ENCODE measurements at places on chromosomes 7 and 10. TPM values are rescaled to one million over a fixed set of nuclear protein-coding genes. Genes with fewer than 3 reads are reported as not detected.

- peak; percentile 70 for DNase-seq
Measured at GRCh38 chr10:31317652-31318381, 1.2 kb upstream of the ZEB1 start.

DNA sequence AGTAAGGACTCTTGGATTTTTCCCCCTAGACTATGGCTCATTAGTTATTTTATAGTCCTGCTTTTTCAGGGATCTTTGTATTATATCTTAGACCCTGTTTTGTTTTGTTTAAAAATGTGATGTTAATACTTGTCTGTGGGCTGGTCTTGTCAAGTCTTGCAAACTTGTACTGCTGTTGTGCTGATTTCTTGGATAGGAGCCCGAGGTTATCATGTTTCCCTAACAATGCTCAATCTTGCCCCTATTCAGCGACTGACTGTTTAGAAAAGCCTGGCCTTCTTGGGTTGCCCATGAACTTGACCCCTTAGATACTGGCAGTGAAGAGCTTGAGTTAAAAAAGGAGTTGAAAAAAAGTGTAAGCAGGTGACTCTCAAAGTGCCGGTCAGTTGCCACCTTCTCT lies 115.7 kb downstream of the KIAA1217 start:
- DNase-seq = no peak

DNA sequence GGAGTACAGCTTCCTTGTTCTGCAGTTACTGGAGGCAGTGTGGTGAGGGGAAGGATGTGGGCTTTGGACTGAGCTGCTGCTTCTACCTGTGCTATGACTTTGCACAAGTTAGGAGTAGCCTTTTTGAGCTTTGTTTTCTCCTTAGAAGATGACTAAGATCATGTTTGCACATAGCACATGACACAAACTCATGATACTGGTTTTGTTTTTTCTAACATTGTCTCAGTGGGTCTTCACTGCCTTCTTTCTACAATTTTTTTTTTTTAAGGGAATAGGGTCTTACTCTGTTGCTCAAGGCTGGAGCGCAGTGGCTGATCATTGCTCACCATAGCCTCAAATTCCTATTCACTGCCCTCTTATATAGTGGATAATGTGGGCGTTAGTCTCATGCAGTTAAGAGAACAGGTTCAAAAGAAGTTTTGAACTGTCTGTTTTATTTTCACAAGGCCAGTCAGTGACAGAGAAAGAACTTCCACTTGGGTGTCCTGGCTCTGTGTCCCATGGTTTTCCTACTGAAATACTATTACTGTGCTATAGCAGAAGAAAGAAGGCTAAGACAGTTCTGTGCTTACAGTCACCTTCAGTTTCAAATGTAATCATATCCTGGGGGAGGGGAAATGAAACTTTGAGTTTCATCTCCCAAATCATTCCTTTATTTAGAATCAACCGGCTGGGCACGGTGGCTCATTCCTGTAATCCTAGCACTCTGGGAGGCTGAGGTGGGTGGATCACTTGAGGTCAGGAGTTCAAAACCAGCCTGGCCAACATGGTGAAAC lies 72.0 kb downstream of the KAT6B start:
- DNase-seq = no peak

DNA sequence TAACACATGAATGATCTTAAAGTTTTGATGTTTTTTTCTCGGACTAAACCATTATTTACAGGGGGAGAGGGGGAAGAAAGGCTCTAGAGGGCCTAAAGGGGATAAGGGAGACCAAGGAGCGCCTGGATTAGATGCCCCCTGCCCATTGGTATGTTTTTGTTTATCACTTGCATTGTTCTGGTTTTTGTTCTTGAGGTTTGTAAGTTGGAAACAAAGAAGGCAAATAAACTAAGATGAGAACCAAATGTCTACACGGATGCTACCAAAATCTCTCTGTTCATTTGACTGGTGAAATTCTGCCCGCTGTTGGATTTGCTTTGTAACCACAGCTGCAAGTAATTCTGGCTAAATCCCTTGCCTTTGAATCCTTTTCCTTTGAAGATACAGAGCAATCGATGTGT lies 99.8 kb upstream of the MACROH2A2 start:
- no peak for DNase-seq

DNA sequence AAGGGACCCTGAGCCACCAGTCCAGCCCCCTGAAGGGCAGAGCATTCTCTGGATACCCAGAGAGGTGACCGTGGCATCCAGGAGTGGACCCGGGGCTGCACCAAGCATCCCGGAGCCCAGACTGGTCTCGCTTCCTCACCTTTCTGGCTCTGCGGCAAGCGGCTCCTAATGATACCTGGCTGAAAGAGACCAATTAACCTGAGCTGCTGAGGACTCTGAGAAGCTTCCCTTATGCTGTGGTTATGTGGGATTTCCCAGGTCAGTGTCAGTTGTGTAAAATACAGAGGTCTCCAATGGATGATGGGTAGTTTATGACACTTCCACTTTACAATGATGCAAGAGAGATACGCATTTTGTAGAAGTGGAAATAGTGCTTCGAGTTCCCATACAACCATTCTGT lies 51.5 kb downstream of the PFKFB3 start:
- no peak for DNase-seq

DNA sequence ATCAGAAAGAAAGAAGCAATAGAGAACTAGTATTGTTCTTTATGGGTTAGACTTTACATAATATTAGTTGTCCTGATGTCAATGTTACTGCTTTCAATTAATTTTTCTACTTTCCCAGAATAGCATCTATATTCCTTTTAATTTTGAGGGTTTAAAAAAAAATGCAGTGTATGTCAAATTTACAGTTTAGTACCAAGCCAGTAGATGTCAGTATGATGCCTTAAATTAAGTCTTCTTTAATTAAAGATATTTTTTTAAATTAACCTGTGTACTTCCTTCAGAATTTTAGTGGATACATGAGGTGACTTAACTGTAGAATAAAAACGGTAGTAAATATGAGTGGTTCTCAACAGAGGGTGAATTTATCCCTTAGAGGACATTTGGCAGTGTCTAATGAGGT lies 35.2 kb upstream of the STOX1 start:
- no peak for DNase-seq

DNA sequence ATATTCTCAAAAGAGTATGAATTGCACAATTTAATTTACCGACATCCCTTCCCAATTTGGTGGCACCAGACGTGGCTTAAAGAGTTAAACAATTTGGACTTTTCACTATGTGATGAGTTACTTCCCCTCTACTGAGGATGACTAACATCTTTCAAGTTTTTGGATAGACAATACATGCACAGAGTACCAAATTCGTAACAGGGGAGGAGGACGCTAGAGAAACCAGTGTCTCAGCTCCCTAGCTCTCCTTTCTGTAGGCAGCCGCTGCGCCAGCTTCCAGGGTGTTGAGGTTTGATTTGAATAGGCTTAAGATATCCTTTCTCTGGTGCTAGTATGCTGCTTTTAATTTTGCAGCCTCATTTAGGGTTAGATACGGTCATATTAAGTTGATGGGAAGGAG lies 69.2 kb downstream of the GNA12 start:
- no peak for DNase-seq

DNA sequence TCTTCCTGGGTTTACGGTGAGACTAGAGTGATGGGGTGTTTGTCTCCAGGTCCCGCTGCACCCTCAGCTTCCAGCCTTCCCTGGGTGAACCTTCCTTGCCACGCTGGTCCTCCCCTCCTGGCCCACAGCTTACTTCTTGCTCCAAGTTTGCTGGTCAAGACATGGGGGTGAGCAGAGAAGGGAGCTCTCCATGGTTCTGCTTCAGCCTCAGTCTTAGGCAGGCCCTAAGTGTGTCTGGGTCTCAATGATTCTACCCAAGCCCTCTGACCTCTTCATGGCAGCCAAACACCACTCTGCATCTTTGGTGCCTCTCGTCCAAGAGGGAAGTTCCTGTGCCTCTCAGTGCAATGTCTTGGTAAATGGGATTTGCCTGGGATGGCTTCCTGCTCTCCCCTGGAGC lies 356.5 kb upstream of the KLF6 start:
- DNase-seq = no peak

- DNase-seq = no peak
Measured at GRCh38 chr7:37550426-37550825, 101.8 kb upstream of the ELMO1 start.

Gene AGMO
- 13.2 TPM for total RNA-seq

Gene MYL10
- not detected for total RNA-seq

Gene ANKRD7
- total RNA-seq = not detected

Gene NUDCD3
- total RNA-seq = 176 TPM

Gene ST7
- 17.7 TPM for total RNA-seq

Gene ARHGAP19
- 3.7 TPM for total RNA-seq

All from Calu3 (cell line).